ENCODE measurements at places on chromosomes 4 and X. TPM values are rescaled to one million over a fixed set of nuclear protein-coding genes. Genes with fewer than 3 reads are reported as not detected.

SPP1 gene
- 13.2 TPM for total RNA-seq

- DNase-seq: no peak
These were observed 52.3 kb downstream of the KIAA0232 start for GRCh38 chr4:6834867-6835266.

- DNase-seq: no peak
These were observed 130.1 kb upstream of the MAB21L2 start for GRCh38 chr4:150451883-150452282.

- DNase-seq: peak; percentile 87
These were observed 223.1 kb upstream of the DMD start for GRCh38 chrX:33434256-33435092.

GRCh38 chr4:186297013-186297645 is 31.1 kb downstream of the F11 start:
- no peak for DNase-seq

PQBP1 gene
- total RNA-seq: 87.9 TPM

GRCh38 chrX:38484607-38485498 is 76.5 kb upstream of the TSPAN7 start:
- no peak for DNase-seq

- no peak for DNase-seq
These were observed 77.9 kb downstream of the SLC7A11 start for GRCh38 chr4:138164208-138164607.

DNA sequence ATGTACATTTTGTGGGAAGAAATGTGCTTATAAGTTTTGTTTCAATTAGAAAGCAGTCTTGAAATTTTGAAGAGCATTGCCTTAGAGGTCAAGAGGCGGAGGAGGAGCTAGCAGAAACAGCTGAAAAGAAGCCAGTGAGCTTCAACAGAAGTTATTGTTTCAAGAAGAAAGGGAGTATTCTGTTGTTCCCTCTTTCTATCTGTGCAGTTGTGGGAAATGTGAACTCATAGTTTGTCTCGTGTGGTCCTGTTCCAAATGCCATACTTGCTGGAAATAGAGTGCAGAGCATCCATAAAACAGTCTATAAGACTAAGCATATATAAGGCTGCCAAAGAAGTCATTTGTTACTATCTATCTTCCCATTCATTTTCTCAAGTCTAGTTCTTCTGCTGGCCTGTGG is 1015.7 kb downstream of the DMD start:
- DNase-seq: no peak

RGN gene
- not detected for total RNA-seq

TCEAL3 gene
- 10.3 TPM for total RNA-seq

DNA sequence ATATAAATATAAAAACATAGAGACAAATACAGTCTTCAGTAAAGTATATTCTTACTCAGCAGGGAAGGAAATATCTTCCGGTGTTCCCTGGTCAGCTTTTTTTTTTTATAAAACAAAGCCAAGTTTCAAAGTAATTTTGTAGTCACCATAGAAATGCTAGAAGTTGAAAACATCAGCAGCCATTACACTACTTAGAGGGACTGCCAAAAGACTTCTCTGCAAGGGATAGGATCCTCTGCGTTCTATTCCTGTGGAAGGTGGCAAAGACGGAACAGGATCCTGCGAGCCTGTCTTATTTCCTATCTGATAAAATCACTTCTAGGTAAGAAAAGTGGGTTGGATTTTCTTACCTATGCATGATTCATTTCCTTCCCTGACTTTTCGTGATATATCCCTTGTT is 19.4 kb downstream of the CLDN22 start:
- no peak for DNase-seq

GRCh38 chr4:89129080-89129640 is 17.8 kb downstream of the TIGD2 start:
- DNase-seq: no peak

- DNase-seq: no peak
These were observed 49.6 kb upstream of the PROM1 start for GRCh38 chr4:16133406-16133805.

- DNase-seq: no peak
These were observed 5.1 kb downstream of the G6PD start for GRCh38 chrX:154541589-154541895.

GPRASP3 gene
- 5.3 TPM for total RNA-seq

KLHL8 gene
- total RNA-seq: 6.8 TPM

ADGRG4 gene
- not detected for total RNA-seq

DNA sequence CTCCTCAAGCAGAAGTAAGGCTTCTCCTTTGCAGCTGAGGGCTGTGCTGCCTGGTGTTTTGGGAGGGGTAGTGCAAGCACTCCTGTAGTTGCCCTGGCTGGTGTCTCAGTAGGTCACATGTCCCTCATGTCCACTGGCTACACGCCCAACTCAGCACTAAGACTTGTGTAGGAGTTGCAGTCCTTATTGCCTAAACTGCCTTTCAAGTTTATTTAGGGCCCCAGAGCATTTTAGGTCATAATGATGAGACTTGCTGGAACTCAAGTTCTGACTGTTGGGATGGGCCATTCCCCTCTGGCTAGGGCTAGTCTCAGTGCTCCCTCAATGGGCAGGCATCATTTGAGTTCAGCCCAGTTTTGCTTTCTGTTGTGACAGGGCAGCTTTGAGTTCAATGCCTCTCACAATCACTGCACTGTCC is 44.1 kb downstream of the PPM1K start:
- no peak for DNase-seq

OPRPN gene
- total RNA-seq: not detected

DNA sequence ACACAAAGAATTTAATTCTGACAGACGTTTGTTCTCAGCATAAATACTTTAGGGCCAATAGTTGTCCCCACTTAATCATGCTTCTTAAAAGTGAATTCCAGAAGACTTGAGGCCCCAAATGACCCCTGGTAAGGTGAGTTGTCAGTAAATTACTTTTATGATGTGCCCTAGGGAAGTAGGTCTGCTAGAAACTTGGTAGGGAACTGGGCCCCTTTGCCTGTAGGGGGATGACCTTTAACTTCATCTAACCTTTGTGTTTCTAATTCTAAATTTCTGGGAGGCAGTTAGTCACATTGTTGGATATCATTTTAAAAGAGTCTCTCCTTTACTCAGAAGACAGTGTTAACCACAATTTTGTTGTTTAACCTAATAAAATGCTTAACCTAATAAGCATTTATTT is 28.8 kb downstream of the HHIP start:
- DNase-seq: no peak

DNA sequence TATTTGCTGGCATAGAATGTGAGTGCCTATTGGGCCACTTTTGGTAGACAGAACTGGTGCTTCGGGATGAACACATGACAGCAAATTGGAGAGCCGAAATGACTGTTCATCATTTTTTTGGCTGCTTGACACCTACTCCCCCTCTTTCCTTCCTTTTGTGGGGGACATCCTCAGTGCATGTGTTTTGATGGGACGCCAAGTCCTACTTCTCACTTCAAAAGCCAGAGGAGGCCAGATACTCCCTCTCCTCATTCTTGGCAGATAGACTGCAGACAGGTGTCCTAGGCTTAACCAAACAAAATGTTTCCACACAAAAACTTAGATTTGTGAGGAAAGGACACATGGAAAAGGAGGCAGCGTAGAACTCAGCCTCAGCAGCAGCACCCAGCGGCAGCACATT is 62.4 kb downstream of the DCHS2 start:
- DNase-seq: no peak

MAGEB1 gene
- 0.18 TPM for total RNA-seq

DNA sequence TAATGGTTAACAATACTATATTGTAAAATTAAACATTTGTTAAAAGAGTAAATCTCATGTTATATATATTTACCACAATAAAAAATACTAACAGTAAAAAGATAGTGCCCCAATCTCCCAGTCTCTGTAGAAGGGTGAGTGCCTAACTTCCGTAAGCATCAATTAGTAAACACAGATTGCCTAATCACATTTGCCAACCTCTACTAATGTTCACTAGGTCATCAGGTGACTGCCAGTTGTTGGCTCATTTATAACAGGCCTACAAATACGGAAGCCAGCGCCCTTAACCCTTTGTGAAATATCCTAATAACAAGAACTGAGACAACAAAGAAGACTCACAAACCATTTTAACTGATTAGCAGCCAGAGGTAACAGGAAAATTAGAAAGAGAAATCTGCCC is 345.1 kb downstream of the INPP4B start:
- DNase-seq: no peak

GRCh38 chr4:176668324-176668723 is 124.4 kb downstream of the VEGFC start:
- no peak for DNase-seq

- peak; percentile 87 for DNase-seq
These were observed at the start of gene CXXC4 for GRCh38 chr4:104494822-104495559. Gene CXXC4, minus strand, starts transcription at chr4:104494894. Its CDS starts 3,092 bp downstream, at chr4:104491802.

DNA sequence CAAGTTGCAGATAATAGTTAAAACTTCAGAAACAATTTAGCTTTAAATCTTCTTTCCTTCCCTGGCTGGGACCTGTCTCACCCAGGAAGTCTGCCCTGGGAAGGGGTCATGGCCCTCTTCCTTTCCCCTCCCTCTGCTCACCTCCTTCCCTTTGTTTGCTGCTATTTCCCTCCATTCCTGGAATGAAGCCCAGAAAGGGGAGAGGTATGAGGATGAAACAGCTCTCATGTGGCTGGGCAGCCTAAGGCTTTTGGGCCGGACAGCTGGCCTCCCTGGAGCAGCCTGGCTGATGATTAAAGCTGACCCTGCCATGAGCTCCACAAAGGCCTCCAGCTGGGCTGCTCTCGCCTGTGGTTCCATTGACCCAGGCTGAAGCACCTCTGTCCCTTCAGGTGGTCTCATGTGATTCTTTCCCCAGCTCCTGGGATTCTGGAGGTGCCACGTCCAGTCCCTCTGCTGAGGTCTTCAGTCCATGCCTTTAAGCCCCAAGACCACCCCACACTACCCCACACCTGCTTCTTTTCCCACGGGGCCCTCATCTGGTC is 202.1 kb downstream of the PTTG2 start:
- no peak for DNase-seq

DNA sequence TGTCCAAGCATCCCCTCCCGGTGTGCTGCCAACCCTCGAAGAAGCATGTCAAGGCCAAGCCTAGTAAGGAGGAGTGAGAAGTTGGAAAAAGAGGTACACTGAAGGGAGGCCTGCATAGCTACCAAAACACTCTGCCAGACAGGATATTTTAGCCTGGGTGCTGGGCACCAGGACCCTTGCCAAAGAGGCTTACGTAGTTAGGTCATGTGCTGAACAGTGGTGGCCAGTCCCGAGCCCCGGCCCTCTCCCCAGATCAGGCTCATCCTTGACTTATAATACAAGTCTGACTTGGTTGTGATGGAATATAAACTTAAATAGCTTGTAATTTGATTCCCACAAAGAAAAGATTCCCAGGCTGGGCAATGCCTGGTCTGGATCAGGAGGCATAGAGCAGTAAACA is 149.3 kb downstream of the ARHGEF9 start:
- DNase-seq: no peak

TMEM33 gene
- total RNA-seq: 74.2 TPM

USP26 gene
- total RNA-seq: not detected

GRCh38 chr4:5447755-5448154 is 260.6 kb downstream of the EVC2 start:
- no peak for DNase-seq

DNA sequence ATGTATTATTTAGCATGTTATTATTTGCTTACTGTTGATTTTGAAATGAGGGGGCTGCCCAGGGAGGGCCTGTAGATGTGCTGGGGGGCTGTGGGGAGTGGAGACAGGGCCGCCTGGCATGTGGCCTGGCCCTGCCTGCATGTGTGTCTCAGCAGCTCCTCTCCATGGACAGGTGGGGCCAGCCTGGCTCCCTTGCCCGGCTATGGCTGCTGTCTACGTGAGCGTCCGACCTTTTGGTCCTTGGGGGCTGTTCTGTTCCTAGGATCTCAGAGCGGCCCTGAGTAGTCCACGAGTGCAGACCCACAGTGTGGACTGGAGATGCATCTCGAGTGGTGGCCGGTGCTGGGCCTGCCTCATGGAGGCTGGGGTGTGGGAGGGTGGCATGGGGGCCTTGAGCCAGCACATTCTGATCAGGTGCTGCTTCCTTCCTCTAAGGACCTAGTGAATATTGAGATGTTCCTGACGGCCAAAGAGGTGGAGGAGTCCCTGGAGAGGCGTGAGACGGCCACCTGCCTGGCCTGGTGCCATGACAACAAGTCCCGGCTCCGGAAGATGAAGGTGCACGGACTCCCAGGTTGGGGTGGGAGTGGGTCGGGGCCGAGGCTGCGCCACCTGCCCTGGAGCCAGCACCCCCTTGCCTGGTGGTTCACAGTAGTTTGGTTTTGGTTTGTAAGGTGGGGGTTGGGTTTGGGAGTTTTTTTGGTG is 24.9 kb upstream of the UVSSA start:
- no peak for DNase-seq

GRCh38 chr4:76504613-76505465 is 69.8 kb downstream of the SHROOM3 start:
- DNase-seq: no peak

GRCh38 chr4:4532371-4533154 is 9.3 kb downstream of the STX18 start:
- DNase-seq: no peak

AFM gene
- not detected for total RNA-seq

DNA sequence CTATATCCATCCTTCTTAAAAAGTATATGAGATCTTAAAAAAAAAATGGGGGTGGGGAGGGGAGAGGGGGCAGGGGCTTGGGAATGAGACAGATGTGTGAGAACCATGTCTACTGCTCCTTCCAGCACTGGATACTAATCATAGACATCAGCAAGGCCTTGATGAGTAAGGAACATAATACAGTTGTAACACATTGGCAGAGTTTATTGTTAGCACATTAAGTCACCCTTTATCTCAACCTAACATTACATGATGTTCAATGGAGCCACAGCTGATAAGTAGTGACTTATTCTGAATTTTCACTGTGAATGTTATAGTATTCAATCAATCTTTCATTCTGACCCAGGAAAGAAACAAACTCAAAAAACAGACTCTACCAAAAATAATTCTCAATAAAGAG is 47.3 kb upstream of the KCNE5 start:
- no peak for DNase-seq

DNA sequence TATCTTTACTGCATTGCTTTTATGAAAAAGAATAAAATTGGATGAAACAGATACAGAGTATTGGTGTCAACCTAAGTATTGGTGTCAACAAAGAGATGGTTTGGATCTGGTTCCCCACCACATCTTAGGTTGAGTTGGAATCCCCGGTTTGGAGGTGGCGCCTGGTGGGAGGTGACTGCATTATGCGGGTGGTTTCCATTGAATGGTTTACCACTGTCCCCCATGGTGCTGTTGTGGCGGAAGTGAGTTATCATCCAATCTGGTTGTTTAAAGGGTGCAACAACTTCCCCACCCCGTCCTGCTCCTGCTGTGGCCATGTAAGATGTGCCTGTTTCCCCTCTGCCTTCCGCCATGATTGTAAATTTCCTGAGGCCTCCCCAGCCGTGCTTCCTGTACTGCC is 52.8 kb upstream of the CD99 start:
- DNase-seq: no peak

DNA sequence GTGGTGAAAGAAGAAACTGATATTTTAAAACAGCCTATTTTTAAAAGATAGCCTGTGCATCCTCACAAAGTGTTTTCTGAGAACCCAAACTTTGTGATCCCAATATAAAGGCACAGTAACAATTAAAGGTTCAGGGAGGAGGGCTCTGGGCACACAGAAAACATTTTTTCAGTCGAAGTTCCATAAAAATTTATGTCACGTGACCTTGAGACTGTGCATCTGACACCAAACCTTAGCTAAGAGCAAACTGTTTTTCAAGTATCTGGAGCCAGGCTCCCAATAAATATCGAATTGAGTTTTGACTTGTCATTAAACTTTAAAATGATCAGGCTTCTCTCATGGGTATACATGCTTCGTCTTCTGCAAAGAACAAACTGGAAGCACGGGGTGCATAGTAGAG is 177.9 kb downstream of the BEND2 start:
- DNase-seq: no peak

RBM3 gene
- 259 TPM for total RNA-seq

LDB2 gene
- total RNA-seq: 25.8 TPM

- no peak for DNase-seq
These were observed 75.0 kb downstream of the MAMLD1 start for GRCh38 chrX:150438165-150438564.
